ENCODE measurements at places on chromosomes 11 and 22.

- peaks cover 61% of the 10 kb centered on the region for H3K36me3 ChIP-seq
- DNase-seq: no peak
- H3K27ac ChIP-seq: peak overlapping the region; percentile 48
- H3K4me3 ChIP-seq: peak overlapping the region; percentile 80
Observed at GRCh38 chr11:62574363-62575071, 826 bp upstream of the EEF1G start.

DNA sequence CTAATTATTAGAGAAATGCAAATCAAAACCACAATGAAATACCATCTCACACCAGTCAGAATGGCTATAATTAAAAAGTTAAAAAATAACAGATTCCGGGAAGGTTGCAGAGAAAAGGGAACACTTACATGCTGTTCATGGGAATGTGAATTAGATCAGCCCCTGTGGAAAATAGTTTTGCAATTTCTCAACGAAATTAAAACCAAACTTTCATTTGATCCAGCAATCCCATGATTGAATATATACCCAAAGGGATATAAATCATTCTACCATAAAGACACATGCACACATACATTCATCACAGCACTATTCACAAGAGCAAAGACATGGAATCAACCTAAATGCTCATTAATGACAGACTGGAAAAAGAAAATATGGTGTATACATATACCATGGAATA, 32.5 kb downstream of the NOX4 start:
- no peaks in the 10 kb centered on the region for H3K4me1 ChIP-seq
- H3K27me3 ChIP-seq: no peaks in the 10 kb centered on the region
- no peak for DNase-seq

DNA sequence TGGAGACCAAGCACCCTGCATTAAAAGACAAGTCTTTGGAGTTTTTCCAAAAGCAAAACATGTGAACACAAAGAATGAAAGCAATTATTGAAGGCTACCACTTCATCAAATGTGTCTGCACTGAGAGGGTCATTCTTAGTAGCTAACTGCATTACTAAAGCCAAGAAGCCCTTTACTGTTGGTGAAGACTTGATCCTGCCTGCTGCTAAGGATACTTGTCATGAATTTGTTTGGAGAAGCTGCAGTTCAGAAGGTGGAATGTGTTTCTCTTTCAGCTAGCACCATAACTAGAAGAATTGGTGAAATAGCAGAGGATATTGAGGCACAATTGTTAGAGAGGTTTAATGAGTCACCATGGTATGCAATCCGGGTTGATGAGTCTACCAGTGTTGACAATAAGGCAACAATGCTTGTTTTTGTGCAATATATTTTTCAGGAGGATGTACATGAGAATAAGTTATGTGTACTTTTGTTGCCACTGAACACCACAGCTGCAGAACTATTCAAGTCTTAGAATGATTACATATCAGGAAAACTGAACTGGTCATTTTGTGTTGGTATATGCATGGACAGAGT, 457.3 kb upstream of the ISX start:
- DNase-seq: no peak
- no peaks in the 10 kb centered on the region for H3K4me1 ChIP-seq
- no peak overlapping the region for H3K4me3 ChIP-seq
- H3K27me3 ChIP-seq: no peaks in the 10 kb centered on the region
- H3K27ac ChIP-seq: no peak overlapping the region

GRCh38 chr22:44825310-44826150, 73.2 kb downstream of the ARHGAP8 start:
- no peak overlapping the region for H3K27ac ChIP-seq
- no peak overlapping the region for H3K4me3 ChIP-seq
- H3K27me3 ChIP-seq: no peaks in the 10 kb centered on the region
- DNase-seq: no peak
- no peaks in the 10 kb centered on the region for H3K36me3 ChIP-seq
- H3K4me1 ChIP-seq: peaks cover 3% of the 10 kb centered on the region
